ENCODE measurements at places on chromosomes 11 and 22.

DNA sequence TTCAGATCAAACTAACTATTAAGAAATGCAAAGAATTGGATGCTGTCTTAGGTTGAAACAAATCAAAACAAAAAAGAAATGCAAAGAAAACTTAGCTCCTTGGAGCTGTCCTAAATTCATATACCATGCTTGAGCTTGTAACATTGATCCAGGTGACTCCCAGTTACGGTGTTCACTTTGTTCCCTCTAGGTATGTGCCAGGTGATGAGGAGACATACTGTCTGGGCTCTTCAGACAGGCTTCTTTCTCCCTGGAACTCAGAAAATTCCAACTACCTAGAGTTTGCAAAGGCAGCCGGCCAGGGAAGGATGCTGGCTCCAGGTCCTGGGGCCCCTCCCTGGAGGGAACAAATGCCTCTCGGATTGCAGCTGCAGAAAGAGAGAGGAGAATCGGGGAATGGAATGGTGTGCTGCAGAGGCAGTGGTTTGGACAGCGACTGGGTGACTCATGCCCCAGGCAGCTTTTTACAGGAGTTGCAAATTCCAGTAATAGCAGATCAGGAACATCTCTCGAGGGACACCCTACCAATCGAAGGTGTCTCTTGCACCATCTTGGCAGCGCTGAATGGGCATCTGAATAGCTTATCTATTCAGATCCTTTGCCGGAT, 12.3 kb upstream of the ASPHD2 start:
- DNase-seq: no peak

DNA sequence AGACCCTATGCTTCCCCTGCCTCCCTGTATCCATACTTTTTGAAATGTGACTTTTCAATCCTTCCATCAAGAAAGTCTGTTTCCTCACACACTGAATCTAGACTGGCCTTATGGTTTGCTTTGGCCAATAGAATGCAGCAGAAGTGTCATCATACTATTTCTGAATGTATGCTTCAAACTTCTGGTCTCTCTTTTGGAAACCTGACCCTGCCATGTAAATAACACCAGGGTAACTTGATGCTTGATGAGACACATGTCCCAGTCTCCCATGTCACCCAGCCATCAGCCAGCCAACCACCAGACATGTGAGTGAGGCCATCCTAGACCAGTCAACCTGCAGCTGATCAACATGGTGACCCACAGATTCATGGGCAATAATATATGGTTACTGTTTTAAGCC, 29.7 kb upstream of the CAVIN3 start:
- DNase-seq: no peak

DNA sequence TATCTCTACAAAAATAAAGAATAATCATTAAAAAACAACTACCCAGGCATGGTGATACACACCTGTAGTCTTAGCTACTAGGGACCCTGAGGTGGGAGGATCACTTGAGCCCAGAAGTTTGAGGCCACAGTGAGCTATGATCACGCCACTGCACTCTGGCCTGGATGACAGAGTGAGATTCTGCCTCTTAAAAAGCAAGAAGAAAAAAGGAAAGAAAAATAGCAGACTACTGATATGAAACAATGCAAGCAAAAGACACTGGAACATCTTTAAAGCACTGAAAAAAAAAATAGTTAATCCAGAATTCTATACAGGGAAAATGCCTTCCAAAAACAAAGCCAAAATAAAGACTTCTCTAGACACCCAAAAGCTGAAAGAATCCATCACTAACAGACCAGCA, 5.9 kb downstream of the VPS37C start:
- no peak for DNase-seq

DNA sequence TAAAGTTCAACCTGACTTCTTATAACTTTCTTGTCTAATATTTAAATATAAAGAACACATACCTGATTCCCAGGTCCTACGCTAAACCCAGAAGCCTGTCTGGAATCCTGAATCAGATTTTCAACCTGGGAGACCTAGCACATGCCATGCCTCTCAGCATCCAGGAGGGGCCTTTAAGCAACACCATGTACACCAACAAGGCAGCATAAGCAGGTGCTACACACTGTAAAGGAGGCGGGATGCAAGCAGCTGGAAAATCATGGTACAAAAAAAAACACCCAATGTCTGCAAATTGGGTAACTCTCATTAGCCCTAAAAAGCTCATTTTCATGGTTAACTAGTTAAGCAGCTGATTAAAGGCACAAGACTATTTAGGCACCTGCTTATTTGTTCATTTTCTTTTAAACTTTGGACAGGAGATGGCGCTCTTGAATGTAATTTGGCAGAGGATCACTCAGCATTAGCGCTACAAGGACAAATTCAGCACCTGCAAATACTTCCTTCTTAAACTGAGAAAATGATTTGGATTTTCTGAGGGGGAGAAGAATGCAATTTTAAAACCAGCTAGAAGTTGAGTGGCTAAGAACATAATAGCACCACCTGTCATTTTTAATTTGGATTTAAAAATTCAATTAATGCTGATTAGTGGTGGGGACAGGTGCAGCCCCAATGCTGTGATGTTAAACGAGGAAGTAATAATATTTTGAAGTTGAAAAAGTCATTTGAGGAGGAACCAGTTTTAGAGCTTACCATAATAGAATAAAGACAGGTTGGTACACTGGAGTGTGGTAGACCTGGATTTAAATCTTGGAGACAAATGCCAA, 104.0 kb downstream of the FAR1 start:
- DNase-seq: peak; percentile 68

DNA sequence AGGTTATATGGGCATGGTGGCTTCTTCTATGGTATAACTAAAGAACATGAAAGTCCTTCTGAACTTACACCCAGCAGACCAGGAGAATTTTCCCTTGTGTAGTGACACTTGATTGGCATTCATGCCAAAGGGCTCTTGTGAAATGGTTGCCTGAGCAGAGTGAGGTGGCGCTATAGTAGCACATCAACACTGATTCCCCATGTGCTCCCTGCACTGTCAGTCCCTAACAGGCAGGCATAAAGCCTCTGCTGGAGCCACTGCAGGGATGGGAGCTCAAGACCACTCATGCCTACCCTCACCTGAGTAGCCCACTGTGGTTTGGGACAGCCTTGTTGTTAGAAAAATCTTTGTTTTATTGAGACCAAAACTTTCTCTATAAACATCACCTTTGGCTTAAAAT, 92.6 kb upstream of the LIN7C start:
- DNase-seq: no peak

DNA sequence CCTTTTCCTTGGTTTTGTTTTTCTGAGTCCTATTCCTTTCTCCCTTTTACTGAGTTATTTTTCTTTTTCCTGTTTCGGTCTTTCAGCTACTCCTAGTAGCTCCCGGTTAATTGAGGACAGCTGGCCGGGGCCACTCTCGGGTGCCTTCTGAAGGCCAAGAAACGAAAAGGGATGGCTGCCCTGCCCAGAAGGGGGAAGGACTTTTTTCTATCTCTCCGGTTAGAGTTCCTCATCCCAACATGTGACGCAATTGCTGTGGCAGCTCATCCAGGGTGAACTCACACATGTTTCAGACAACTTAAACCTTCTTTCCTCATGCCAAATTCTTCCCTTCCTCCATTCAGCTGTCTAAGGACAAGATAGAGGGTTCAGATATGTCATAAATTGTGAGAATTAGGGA, 83.6 kb downstream of the PIWIL4 start:
- DNase-seq: no peak

DNA sequence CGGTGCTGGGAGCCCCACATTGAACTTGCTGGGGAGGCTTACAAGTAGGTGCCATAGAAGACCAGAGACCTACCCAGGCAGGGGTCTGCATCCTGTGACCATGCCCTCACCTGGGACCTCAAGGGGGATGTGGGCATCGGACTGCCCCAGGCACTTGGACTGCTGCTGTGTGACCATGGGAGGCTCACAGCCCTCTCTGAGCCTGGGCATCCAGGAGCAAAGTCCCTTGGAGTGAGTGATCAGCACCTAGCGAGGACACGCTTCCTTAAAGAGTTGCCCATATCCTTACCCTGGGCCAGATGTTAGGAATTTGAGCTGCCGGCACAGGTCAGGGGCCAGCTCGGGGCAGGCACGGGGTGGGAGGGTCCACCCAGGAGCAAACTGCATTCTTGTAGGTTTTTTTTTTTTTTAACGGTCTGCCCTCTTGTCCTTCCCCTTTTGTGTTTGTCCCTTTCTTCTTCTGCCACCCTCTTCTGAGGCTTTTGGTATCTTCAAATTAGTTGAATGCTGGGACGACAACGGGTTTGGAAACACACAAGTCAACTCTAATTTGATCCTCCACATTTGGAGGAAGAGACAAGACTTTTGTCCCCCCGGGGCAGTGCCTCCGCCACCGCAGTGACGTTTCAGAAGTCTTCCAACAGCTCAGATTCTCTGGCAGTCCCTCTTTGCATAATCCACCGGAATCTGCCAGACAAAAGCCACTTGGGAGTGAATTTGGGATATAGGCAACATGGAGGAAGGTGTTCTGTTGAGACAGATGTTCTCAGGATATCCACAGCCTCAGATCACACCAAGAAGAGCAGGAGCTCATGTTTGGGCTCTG, 46.1 kb upstream of the LINC01488 start:
- no peak for DNase-seq

GRCh38 chr11:21877151-21877550, 315.7 kb upstream of the ANO5 start:
- DNase-seq: no peak

DNA sequence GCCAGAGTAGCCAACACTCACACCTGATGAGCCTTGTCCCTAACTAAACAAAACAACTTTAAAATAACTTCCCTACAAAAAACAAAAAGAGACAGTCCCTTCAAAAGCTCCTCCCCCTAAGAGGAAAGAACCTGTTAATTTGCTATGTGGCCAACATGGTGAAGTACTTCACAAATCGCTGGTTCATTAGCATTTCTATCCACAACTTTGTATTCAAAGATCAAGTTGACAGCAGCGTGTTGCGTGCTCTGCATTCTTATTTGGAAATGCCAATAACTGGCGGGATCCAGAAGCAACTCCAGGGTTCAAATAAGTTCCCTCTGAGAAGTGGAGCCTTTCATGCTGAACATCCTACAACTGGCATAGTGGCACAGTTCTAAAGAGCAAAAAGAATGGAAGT, 48.6 kb downstream of the CADM1 start:
- DNase-seq: no peak

- no peak for DNase-seq
Measured at GRCh38 chr11:75441804-75442132, 8.8 kb upstream of the KLHL35 start.

DNA sequence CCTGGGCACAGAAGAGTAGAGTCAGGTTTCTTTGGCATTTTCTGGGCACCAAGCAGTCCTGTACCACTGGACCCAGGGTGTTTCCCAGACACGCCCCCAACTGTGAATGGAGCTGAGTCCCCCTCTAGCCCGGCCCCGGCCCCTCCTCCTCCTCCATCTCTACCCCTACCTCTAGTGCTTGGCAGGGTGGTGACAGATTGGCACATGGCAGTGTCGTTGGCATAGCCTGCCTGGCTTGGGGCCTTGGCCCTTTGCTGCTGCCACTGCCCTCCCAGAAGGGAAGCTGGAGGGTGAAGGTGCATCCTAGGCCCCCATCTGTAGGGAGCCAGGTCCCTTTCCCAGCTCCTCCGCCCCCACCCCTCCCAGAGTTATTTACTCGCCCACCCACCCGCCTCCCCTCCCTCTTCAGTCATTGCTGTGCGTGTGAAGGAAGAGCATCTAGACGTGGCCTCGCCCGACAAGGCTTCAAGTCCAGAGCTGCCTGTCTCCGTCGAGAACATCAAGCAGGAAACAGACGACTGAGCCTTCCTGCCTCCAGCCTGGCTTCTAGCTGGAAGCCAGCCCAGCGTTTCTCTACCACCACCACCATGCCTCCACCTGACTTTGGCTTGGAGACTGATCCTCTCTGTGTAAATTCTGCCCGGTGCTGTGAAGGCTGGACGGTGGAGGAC, 10.9 kb downstream of the CHADL start:
- no peak for DNase-seq

DNA sequence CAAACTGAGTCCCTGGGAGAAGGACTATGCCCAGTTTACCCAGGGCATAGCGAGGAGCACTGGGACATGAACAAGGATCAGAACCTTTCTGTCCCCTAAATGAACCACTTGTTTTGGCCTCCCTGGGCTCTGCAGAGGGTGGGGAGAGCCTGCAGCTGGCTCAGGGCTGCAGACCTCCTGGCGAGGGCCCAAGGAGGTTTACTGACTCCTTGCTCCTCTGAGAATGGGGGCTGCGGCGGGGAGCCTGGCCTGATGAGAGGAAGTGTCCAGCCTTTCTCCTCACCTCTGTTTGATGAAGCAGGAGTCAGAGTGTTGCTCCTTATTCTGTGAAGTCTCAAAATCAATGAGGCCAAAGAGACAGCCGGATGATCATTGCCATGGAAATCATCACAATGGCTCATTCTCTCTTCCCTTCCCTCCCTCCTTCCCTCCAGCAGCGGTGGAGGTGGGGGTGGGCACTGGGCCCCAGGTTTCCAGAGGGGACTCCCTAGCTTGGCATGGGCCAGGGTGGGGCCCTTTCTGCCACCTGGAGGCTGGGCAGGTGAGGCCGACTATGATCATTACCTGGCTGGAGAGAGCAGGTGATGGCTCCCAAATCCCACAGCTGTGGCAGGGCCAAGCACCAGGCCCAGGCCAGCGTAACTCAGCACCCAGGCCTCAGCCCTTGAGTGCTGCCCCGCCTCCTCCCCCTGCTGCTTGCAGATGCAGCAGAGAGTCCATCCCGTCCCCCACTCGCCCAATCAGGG, 169.7 kb downstream of the CEP164 start:
- no peak for DNase-seq

GRCh38 chr11:67177399-67178281, 58.6 kb downstream of the KDM2A start:
- DNase-seq: no peak

DNA sequence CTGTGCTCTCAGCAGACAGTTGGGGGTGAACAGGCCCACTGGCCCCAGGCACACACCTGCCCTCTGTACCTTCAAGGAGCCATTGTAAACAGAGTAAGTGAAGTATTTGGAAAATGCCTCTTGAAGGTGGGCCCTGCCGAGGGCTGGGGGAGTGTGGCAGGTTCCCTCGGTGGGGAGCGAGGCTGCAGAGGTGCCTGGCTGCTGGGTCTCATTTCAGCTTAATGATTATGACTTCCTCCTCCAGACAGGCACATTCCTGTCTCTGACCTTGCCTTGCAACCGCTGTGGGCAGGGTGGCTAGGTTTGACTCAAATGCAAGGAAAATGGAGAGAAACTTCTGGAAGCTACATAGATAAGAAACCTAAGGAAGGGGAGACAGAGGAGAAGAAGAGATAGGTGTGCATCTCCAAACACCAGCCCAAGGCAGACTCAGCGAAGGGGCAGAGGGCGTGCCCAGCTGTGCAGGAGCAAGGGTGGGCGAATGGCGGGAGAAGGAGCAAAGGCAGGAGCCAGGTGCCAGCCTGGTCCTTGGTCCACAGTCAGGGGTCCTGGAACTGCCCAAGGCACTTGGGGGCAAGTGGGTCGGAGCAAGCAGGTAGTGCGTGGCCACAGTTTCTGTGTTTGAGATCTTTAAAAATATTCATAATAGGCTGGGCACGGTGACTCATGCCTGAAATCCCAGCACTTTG, 14.0 kb downstream of the GRAMD4 start:
- no peak for DNase-seq

All from retina (tissue), 1 donor.